ENCODE measurements at places on chromosomes 4 and X.

DNA sequence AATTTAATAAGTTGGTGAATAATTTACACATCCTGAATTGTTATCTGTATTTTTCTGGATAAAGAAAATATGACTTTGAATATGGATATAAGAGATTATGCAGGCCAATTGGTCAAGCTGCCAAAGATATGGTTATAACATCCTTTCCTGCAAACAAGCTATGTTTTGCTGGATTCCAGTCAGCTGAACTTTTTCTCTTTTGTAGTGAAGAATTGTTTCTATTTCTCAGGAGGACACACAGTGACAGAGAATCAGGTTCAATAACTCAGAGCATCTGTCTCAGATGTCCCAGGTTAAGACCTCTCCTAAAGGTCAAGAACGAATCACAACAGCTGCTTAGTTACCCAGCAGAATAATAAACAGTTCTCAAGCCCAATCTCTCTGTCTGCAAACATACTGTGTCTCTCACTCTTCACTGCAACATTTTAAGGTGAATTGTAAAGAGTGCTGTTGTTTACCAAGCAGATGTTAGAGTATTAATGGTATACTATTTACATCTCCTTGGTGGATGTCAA lies 189.5 kb upstream of the ANKRD50 start:
- no peak for DNase-seq

- DNase-seq = no peak
These were observed 50.5 kb downstream of the RAP1GDS1 start for GRCh38 chr4:98311656-98312055.

DNA sequence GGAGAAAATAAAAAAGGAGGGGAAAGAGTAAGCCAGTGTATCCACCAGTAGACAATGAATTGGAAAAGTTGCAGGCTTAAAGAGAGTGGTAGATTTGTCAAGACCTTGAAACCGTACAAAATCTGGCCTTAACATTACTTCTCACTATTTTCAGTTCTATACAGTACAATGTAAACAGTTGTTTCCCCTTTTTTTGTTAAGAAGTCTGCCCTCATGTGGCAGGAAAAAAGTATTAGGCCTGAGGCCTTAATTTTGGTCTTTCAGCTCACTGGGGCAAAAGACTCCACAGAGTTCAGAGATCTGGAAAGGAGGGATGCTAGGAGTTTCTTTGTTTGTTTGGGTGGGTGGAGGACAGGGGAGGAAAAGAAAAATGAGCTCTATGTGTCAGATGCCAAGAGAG lies 92.8 kb upstream of the CCDC160 start:
- DNase-seq = no peak

DNA sequence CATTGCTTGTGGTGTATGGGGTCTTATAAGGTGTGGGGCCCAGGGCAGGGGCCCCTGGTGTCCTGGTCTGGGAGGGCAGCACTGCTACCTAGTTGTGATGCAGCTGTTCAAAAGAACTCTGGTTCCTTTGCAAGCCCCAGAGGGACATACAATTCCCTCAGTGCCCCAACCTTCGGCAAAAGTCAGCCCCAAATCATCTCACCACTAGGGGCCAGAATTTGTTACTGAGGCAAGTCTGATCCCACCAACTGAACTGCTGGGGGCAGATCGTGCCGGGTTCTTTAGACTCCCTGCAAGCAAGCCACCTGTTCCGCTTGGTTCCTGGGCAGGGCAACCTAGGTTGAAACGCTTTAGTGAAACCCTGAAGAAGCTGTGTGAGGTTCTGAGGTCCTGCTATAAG lies 180.1 kb upstream of the S100G start:
- DNase-seq = no peak

- DNase-seq = no peak
These were observed 196.8 kb upstream of the ADGRL3 start for GRCh38 chr4:61003301-61003700.

DNA sequence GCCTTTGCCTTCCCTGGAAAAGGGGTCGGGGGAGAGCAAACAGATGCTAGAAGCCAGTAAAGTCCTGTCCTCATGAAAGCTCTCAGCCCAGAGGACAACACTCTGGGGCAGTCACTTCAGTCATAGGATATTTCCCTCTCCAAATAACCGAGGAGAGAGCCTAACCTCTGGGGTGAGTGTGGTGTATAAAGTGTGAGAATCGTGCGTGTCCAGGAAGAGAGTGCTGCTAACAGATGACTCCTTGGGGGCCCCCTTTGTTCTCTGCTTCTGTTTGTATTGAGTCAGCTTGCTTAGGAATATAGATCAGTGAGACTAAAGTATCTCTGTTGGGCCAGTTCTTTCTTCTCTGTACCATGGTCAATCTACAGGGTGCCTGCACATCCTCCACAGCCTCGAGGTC lies 247.2 kb downstream of the PALLD start:
- DNase-seq = no peak

DNA sequence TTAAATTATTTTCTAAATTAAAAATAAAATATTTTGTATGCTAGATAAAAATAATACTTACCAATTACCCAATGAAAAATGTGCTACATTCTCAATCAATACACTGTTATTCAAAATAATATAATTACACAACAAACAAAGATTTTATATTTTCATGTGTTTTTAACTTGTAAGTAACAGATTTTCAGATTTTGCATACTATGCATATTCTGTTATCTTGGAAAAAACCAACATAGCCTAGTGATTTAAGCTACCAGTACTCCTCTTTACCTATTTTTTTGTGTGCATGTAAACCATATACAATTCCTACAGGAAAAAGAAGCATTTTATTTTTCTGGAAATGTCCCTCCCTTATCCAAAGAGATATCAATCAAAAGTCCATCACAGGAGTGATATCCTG lies 10.0 kb upstream of the GNRHR start:
- no peak for DNase-seq

GRCh38 chr4:79227860-79228259 lies 98.0 kb downstream of the NAA11 start:
- no peak for DNase-seq

- DNase-seq = no peak
These were observed 26.8 kb downstream of the DAPP1 start for GRCh38 chr4:99843413-99843812.

DNA sequence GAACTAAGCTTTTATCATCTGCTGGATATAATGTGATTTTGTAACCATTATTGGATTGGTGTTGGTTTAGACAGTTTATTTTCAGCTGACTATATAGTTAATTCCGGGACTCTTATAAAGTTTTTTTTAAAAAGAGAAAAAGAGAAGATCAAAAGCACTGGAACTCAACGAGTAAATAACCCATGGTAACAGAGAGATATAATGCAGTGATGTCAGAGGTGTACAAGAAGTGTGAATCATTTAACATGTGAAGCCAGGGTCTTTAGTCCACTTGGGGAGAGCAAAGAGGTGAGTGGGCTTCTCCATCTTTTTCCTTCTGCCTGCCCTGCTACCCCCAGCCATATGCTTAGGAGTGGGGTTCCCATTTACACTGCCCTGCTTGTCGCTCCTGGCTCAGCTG lies 3.2 kb downstream of the TMEM165 start:
- DNase-seq = no peak

DNA sequence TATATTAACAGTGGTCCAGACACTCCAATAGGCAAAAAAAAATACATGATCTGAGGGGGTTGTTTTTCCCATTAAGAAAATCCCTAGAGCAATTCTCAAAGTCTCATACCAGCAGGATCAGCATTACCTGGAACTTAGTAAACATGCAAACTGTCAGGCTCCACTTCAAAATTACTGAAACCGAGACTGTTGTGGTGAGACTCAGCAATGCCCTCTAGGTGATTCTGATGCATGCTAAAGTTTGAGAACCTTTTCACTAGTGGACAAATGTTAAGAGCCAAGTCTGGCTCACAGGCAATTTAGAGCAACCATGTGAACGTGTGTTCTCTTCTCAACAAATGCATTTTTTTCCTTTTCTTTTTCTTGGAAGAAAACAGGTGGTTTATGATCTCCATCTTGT lies 30.2 kb downstream of the NEK1 start:
- DNase-seq = no peak

DNA sequence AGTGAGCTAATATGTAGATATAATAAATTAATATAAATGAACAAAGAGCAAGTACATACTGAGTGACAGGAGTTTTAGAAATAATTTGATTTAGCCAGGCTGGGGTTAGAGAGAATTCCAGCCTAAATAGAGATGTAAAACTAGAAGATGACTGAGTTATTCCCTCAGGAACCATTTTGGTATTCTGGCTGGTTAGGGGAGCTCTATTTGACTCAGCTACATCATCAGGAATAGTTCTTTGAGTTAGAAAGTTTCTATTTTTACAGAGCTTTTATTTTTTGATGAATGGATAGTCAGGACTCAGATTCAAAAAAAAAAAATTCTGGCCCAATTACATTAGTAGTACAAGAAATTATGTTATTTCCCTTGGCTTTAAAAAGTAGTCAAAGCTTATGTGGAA lies 180.4 kb upstream of the MID1 start:
- no peak for DNase-seq

GRCh38 chr4:107640197-107640596 lies 79.8 kb downstream of the PAPSS1 start:
- DNase-seq = no peak

DNA sequence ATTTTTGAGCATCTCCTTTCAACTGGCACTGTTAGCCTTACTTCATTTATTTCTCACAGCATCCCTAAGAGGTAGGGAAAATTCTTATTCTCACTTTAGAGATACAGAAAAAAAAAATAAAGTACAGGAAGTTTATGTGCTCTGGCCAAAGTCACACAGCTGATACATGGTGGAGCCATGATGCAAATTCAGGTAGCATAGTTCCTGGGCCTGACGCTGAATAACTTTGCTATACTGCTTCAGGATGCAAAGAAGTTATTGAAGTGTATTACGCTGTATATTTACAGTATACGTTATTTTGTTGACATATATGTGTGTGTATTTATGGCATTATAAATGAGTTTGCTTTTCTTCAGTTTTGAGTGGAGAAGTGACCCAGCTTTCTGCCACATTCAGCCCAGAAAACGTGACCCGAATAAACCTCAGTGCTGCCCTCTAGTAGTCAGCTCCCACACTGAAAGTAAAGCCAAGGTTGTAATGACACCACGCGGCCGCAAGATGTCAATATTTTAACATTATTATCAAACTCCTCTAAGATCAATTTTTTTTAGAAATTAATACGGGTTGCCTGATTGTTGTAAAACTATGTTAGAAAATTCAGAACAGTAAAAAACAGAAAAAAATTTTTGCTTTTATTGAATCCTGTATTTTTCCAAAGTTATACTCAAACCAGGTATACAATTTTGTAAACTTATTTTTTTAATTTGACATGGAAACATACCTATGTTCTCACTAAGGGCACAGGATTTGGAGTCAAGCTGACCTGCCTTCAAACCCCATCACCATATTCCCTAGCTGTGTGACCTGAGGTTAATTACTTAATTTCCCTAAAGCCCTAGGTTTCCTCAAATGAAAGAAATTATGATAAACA lies 3.8 kb upstream of the GUCY2F start:
- DNase-seq = no peak

DNA sequence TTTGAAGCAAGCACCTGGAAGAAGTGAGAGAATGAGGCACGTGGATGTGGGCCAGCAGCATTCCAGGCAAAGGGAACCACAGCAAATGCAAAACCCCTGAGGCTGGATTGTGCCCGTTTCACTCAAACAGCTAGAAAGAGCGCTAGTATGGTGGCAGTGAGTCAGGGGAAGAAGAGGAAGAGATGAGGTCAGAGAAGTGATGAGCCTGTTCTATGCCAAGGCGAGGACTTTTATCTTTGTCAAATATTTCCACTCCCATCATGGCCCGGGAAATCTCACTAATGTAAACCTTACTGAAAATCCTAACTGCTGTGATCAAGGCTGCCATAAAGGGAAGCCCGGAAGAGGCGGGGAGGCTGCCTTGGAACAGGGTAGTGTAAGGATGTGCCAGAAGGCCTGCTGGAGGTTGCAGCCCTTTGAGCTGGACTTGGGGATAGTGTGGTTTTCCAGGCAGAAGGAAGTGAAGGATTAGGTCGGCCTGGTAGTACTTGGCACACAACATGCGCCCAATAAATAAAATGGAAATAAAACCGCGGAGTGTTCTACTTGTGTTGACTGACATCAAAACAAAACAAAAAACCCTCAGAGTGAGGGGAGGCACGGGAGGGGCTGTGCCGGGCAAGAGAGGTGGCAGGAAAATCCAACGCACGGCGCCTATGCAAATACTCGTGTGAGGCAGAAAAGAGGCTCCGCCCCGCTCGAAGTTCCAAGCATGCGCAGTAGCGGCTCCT lies 1.2 kb upstream of the CDK16 start:
- peak; percentile 70 for DNase-seq

GRCh38 chr4:137200322-137200721 lies 332.0 kb downstream of the PCDH18 start:
- no peak for DNase-seq

GRCh38 chr4:120874792-120875774 lies 47.4 kb downstream of the PRDM5 start:
- no peak for DNase-seq

GRCh38 chr4:145680902-145681301 lies 956 bp downstream of the C4orf51 start:
- no peak for DNase-seq

GRCh38 chrX:71909956-71910355 lies 689 bp upstream of the NHSL2 start:
- DNase-seq = no peak

GRCh38 chr4:55611358-55612059 lies 19.5 kb upstream of the PDCL2 start:
- DNase-seq = no peak

- no peak for DNase-seq
These were observed 7.9 kb downstream of the RPL36A start for GRCh38 chrX:101398694-101399093.

DNA sequence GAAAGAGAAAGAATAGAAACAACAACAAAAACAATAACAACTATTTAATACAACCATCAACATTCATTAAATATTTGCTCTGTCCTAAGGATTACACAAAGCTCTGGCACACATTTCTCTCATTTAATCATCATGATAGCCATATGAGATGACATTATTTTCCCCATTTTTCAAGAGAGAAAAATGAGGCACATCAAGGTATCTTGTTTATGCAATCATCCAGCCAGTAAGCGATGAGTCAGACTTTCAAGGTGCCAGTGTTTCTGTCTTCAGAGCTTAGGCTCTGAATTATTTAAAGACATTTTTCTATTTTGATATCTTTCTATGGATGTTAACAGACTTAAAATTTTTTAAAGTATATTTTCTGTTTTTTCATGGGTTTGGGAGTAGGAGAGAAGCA lies 541.8 kb upstream of the SMIM31 start:
- DNase-seq = peak; percentile 89

- no peak for DNase-seq
These were observed 50.2 kb upstream of the TLR3 start for GRCh38 chr4:186018784-186019183.

DNA sequence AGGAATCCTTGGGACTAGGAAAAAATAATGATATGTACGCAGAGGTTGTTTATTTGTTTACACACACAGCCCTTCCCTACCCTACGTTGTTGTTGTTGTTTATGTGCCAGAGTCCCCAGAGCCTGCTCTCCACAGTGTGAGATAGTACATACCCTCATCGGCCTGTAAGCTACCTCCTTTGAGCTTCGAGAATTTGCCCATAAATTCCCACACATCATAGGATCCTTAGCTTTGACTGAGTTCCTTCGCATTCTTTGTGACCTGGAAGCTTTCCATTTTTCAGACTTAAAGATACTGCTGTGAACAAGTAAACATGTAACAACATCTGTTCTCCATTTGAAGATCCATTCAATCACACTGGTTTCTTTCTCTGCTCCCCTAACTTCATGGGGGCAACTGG lies 114.5 kb downstream of the IRF2 start:
- no peak for DNase-seq

GRCh38 chr4:185304944-185305690 lies 90.6 kb downstream of the LRP2BP start:
- DNase-seq = peak; percentile 1

- DNase-seq = no peak
These were observed 141.6 kb downstream of the HS3ST1 start for GRCh38 chr4:11287055-11287454.
